ENCODE measurements at places on chromosomes 1 and 21.

- no peak for DNase-seq
Measured at GRCh38 chr1:18798946-18799345, 60.5 kb downstream of the TAS1R2 start.

DNA sequence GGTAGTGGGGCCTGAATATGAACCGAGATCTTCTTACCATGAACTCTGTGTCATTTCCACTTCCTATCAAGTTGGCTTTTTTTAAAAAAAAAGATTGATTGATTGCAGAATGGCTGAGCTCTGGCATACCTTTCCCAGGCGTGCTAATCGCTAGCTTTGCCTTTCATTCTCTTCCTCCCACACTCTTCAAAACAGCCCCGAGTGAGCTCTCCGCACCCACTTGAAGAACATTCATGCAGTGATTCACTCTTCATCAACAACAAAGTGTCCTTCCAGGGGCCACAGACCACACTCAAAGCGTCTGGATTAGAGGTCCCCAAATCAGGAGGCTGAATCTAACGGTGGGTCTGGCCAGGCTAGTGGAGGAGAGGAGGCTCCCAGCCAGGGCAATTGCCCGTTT is 96.3 kb upstream of the GALNT2 start:
- DNase-seq = no peak

DNA sequence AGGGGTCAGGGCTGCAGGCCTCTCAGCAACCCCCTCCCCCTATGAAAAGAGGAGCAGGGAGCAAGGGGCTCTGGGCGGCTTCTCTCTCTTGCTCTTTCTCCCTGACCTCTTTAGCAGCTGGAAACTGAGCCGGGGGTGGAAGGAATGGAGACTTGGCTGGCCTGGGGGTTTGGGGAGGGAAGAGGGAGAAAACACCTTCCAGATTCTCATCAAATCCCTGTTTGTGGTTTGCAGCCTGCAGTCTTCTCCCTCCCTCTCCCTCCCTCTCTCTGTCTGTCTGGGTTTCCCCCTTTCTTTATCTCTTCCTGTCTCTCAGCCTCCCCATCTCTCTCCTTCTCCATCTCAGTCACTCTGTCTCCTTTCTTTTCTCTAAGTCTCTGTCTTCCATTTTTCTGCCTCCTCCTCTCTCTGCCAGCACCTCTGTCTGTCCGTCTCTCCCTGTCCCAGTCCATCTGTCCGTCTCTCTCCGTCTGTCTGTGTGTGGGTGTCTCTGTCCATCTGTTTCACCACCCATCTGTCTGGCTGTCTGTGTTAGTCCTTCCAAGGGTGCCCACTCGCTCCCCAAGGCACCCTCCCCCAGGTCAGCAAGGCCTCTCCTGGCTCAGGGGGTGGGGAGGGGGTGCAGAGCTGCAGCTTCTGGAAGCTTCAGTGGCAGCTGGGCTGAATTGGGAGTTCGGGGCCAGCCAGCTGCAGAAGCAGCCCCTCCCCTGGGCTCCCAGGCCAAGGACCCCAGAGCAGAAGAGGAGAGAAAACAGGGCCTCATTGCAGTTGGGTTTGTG is 6.2 kb downstream of the AHDC1 start:
- DNase-seq = no peak

DNA sequence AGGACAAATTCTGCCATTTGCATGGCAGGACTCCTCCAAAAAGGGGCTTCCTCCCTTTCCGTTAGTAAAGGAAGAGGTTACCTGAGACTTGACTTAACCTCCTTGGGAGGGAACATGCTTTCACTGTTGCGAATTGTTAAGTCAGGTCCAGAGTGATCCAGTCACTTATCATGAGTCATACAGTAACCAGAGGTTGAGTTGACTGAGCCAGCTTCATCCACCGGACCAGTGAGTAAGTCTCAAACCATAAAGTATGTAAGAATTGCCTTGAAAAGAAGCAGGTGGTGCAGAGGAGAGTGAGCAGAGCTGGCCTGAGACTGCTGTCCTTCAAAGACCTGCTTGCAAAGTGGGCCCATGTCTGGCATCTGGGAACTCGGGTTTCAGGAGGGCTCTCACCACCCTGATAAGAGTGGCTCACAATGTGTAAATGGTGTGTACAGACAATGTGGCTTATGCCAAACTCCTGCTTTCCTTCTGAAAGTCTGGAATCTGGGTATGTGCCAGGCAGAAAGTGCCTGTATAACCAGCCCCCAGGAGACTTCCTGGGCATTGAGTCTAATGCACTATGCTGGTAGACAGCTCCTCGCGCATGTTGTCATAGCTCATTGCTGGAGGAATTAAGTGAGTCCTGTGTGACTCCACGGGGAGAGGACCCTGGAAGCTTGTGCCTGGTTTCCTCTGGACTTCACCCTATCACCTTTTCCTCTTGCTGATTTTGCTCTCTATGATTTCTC is 84.3 kb upstream of the KLHDC7A start:
- no peak for DNase-seq

GRCh38 chr1:107172450-107173170 is 31.8 kb downstream of the NTNG1 start:
- DNase-seq = no peak

DNA sequence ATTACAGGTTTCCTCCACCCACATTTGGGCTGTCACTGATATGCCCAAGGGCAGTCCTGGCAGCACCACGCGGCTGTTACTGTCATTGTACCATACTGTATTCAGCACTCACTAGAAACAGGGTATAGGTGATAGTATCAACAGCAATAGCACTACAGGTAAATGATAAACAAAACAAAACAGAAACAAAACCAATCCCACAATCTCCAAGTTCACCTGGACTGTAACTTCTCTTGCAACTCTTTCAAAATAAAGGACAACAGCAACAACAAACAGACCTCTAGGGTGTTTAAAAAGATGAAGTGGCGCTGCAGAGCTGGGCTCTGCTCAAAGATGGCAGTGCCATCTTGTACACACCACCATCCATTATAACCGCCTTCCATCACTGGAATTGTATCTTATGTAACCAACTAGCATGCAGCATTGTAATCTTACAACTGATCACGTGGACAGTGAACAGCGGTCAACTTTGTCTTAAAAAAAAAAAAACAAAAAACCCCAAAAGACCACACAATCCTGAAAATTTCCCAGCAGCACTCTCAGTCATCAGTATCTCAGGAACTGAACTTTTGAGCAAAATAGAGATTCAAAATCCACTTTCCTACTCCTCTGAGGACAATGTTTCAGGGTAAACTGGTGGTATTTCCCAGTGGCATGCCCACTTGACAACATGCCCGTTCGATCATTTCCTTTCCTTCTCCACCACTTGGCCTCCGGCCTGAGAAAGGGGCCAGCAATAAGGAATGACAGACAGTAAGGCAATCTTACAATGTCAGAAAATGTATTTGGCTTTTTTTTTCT is 3.8 kb downstream of the IRF2BP2 start:
- DNase-seq = peak; percentile 35

DNA sequence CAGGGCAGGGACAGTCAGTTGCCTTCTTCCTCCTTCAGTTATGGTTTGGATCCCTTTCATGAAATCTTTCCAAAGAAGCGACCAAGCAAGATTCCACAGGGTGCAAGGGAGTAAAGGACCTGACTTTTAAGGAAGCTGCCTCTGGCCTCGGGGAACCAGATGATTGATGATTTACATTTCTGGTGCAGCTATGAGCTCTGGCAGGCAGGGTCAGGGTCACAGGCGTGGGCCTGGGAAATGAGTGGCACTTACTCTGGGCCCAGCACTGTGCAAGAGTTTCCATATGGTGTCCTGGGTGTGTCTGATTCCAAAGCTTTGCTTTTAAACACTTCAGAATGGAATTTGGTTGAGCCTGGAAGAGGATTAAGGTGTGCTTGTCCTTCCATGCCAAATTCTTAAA is 7.2 kb upstream of the CRABP2 start:
- DNase-seq = no peak

DNA sequence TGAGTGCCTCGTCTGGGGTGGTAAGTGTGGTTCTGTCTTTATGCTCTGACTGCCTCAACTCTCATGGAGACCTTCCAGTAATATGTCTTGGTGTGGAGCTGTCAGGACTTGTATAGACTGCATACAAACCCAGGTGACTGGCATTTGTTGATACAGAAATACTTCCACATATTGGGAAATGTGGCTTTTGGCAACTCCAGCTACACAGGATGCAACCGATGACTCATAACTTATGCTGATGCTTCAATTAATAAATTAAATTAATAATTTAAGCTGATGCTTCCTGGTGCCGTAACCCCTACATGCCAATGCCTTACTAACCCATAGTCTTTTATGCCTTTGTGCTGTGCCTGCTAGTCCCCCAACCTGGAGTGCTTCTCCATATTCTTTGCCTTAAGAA is 72.3 kb upstream of the ARTN start:
- DNase-seq = no peak

GRCh38 chr1:94884106-94884505 is 42.8 kb downstream of the CNN3 start:
- DNase-seq = no peak

- no peak for DNase-seq
Measured at GRCh38 chr1:214979191-214979590, 103.3 kb upstream of the KCNK2 start.

DNA sequence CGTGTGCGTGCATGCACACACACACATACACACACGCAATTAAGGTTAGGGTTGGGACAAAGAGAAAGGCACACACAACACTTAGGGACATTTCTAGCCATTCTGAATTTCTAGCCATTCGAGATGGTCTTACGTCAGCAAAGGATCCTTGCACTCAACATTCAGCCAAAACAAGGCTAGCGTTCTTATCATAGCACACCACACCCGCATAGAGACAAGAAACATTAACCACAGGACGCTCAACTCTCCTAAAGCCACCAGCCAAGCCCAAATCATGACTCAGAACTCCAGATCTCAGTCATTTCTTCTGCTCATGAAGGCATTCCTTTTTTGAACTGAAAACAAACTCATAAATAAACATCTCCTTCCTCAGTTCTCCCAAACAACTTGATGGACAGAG is 106.8 kb downstream of the LMO4 start:
- DNase-seq = peak; percentile 3

DNA sequence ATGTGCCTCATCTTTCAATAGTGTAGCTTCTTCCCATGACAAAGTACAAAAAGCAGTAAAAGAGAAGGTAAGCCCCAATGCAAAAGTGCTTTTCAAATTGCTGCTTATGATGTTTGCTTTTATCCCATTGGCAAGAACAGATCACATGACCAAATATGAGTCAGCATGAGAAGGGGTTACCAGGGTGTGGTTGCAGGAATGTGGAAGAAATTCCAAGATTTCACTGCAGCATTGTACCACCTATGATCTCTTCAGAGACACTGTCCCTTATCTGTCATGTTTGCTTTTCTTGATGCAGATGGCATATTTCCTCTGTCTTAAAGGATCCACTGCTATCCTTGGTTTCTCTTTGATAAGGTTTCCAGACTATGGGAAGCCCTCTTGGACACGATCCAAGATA is 1006.9 kb upstream of the PRMT6 start:
- no peak for DNase-seq

DNA sequence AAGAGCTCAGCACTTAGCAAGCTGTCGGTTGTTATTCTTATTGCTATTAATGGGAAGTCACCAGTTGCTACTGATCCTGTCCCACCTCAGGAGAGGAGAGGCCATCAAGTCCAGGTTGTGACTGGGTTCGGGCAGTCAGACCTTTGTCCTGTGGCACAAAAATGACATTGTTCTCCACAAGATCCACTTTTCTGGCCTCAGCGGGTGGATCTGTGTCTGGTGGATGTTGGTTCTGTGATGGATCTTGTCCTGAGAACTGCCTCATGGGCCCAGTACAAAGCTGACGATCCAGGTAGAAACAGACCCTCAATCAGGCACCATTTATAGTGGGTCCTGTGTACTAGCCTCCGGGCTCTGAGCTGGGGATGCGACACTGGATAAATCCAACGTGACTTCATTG is 26.9 kb downstream of the TRIM67 start:
- no peak for DNase-seq
